ENCODE measurements at places on chromosomes 11 and 22. TPM values are rescaled to one million over a fixed set of nuclear protein-coding genes. Genes with fewer than 3 reads are reported as not detected.
A peak's percentile ranks its signal among the peaks of the same experiment; 100 is the strongest.

Gene HEPACAM
- not detected for total RNA-seq

DNA sequence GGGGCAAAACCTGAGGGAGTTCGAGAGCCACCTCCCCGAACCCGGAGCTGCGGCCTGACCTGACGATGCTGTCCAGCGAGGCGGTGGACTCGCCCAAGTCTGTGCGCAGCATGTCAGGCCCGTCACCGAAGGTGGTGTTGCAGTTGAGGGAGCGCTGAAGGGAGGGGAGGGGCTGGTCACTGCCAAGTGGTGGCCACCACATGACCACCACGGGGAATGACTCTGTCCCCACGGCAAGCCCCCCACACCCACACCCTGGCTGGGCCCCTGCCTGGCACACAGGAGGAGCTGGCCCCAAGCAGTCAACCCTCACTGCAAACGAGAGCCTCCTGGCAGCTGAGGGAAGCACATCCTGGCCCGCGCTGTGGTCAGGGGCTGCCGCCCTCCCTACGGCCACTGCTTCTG is 30.8 kb downstream of the TRMU start:
- DNase-seq = no peak

GRCh38 chr11:107563702-107564101 is 1.8 kb downstream of the ALKBH8 start:
- peak; percentile 85 for DNase-seq

Gene OR4D5
- not detected for total RNA-seq

DNA sequence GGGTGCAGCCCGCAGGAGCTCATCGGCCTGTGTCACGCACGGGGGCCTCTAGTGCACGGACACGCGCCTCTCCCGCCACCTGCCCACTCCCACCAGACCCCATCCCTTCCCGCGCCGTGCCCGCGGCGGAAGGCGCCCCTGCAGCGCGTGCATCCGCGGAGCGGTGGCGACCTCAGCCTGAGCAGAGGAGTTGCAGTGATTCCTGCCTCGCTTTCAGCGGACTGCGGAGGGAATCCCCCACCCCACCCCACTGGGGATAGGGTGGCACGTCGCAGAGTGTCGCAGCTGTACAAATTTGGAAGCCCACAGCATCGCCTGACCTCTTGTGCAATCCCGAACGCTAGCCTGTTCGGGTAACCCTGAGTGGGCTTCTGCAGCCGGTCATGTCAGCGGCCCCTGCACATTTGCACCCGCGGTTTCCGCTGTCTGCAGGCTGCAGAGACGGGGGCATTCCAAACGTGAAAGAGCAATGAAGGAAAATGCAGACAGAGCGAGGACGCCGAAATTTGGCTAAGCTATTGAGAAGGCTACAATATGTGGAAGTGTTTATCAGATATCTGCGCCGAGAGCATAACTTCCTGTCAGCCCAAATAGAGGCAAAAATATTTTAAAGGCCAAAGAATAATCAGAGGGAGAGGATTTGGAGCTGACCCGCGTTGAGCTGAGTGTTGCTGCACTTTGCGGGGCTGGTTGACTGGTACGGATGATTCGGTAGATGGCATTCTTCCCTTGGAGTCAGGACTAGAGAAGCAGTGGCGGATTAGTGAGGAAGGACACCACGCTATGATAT is 617 bp upstream of the ARHGAP20 start:
- no peak for DNase-seq

DNA sequence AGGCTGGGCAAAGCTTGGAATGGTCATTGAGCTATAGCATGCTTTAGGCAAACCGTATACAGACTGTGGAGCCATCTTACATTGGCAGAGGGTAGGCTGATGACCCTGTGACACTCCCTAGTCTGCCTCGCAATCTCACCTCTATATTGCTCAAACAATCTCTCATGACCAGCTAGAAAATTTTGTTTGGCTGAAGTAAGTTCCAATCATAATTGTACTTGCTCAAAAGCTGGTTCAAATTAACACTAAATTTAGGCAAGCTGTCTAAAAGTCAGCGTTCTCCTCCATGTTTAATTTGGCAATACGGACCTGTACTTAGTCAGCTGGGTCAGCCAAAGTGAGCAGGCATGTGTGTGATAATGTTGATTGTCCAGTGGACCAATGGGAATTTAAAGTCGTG is 133.0 kb downstream of the SWAP70 start:
- DNase-seq = no peak

DNA sequence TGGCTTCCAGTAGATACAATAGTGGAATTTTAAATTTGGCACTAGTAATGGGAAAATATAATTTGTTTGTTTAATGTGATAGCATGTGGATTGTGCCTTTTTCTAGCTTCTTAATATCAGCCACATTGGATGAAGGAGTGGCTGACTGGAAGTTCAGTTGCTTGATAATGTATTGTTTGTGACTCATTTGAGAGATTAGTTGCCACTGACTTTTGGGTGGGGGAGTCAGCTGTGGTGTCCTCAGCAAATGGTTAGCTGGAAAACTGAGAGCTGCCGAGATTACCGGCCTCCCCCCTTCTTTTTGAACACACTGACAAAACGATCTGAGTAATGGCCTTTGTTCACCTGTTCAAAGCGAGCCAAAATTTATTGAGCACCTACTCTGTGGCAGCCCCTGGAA is 5.5 kb downstream of the JAM3 start:
- DNase-seq = peak; percentile 51

- DNase-seq = no peak
Observed at GRCh38 chr11:30358536-30358935, 35.6 kb downstream of the ARL14EP start.

DNA sequence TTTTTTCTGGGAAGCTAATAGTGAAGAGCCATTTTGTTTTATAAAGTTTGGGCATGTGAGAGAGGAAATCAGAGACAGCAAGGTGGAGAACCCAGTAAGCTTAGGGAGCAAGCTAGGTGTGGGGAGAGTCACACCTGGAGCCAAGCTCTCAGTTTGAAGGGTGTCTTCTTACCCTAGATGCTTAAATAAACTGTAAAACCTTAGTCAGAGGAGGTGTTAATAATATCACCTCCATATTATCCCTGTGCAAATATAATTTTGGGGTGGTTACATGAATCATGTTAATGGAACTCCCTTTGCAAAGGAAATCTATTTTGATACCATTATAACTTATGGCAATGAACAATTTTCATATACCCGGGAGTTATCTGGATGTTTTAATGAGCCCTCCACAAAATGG is 246.2 kb upstream of the PLET1 start:
- no peak for DNase-seq

DNA sequence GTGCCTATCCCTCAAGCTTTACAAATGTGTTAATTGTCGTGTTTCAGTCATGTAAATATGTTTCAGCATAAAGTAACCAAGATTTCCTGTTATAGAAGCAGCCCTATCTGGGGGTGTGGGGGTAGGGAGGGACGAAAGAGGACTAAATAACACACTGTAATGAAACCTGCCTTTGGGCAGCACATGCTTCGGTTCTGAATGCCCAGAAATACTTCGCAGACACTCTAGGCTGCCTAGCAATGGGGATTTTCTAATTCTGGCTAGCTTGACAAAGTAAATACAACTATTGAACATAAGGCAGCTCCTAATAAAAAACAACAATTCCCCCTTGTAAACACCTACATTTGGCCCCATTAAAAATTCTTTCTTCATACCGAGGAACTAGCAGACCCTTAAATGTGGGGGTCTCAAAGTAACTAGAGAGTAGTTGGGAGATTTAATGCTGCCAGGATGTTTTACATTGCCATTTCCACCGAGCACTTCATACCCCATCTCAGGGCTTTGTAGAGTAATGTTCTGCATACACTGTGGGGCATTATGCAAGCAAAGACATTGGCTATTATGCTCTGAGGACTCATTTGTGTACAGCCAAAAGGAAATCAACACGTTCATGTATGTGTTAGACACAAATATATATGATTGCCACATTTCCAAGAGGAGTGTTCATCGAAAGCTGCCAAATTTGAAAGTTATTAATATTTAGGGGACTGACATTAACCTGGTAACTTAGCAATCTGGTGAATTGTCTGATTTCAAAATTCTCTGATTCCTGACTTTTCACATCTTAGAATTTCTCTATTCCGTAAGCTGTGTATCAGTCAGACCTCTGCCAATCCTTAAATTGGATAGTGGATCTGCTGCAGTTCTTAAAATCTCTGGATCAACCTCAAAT is 42.1 kb downstream of the PAX6 start:
- DNase-seq = no peak

Gene OLFML1
- total RNA-seq = not detected

Gene ZNF215
- not detected for total RNA-seq

Gene NAALAD2
- 1.3 TPM for total RNA-seq

Gene CEP126
- 0.43 TPM for total RNA-seq

- DNase-seq = peak; percentile 29
Observed at GRCh38 chr11:107549253-107549953, 16.1 kb downstream of the ALKBH8 start.

DNA sequence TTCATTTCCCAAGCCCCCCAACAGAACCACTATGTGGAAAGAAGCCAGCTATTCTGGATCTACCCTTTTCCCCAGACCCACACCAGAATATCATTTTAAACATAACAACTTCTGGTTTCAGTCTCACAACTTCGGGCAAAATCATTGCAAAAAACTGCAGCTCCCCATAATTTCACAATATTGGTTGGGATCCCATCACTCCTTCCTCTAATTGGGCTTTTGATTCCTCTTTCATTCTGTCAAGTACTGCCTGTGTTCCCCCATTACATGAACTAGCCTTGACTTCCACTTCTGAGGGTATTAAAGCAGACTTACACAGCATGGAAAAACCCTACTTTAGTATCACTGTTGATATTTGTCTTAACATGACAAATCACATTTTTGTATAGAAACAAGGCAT is 4.1 kb upstream of the APOL3 start:
- DNase-seq = no peak

GRCh38 chr11:29306527-29306926 is 710.3 kb downstream of the KCNA4 start:
- peak; percentile 83 for DNase-seq

GRCh38 chr11:43358801-43359421 is at the start of gene TTC17:
TSS of gene TTC17 (plus strand) at chr11:43358920. CDS start at chr11:43358955, 35 bp downstream.
- DNase-seq = peak; percentile 89

DNA sequence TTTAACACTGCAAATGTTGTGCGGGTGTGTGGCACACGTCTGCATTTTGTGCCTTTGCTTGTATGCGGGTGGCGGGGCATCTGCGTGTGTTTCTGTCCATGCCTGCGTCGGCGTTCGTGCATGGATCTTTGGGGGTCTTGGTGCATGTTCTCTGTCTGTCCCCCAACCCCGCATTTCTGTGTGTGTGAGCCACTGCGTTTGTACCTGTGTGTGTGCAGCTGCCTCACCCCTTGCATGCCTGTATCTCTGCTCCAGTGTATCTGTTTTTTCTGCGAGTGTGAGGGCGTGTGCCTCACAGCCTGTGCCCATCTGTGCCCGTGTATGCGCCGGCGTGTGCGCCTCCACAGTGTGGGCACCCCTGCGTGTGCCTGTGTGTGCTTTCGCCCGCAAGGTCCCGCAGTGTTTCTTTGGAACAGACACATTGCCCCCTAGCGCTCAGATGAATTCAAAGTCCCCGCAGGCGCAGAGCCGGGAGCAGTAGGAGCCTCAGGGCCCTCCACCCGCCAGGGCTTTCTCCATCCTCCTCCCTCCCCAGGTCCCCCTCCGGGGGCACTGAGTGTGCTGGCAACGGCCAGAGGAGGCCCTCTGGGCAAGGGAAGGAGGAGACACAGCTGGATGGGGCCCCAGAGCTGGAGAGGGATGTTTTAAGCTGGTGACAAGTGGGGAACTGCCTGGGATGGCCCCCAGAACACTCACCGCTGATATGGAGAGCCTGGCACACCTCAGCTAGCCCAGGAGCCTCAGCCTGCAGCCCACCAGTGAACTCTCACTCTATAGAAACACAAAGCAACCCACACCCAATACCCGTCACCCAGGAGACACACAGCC is 3.1 kb upstream of the MN1 start:
- DNase-seq = peak; percentile 44

Gene MUC2
- not detected for total RNA-seq

GRCh38 chr11:12048936-12049790 is 40.7 kb upstream of the DKK3 start:
- no peak for DNase-seq

DNA sequence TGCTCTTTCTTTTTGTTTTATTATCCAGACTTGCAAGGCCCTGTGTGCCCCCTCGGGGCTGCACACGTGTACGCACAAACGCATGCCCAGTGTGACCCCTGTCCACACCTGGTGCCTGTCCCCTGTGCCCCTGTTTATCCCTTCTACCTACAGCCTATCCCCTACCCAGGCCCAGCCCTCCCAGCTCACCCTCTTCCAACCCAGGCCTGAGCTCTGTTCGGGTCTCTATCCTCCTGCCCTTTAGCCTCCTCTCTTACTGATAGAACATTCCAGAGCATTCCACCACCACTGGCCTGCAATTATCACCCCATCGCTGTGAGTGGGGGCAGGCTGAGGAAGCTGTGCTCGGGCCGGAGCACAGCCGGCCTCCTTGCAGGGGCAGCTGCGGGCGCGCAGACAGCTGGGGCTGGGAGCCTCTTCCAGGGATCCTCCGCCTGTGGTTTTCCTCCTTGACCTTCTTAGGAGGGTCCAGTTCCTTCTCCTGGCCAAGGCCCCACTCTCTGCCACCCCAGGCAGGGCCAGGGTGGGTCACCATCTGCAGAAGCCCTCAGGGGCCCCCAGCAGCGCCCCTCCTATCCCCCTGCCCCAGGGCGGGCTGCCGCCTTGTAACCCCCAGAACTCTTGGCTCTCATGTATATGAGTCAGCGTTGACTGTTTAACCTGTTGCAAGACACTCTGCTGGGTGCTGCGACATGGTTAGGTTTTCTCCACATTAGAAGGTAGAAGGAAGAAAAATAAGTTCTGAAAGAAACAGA is 41.8 kb upstream of the KCNQ1OT1 start:
- DNase-seq = peak; percentile 64

- no peak for DNase-seq
Observed at GRCh38 chr22:31610611-31611010, 51.4 kb downstream of the PISD start.

DNA sequence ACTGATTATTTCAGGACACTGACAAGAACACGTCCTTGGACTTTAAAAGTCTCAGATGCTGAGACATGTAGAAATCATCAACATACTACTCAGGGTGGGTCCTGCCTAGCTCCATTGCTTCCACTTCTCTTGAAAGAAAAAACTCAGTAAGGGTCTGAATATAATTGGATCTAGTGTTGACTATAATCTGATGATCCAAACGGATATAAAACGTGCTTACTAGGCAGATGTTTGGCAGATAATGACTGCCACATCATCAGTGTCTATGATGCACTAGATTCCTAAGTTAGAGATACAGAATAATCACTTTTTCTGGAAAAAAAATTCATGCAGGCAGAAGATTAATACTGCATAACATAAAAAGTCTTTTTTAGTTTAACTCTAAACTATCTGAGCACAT is 21.6 kb downstream of the GUCY1A2 start:
- no peak for DNase-seq

Gene SEPTIN3
- not detected for total RNA-seq

Gene NCF4
- total RNA-seq = not detected

DNA sequence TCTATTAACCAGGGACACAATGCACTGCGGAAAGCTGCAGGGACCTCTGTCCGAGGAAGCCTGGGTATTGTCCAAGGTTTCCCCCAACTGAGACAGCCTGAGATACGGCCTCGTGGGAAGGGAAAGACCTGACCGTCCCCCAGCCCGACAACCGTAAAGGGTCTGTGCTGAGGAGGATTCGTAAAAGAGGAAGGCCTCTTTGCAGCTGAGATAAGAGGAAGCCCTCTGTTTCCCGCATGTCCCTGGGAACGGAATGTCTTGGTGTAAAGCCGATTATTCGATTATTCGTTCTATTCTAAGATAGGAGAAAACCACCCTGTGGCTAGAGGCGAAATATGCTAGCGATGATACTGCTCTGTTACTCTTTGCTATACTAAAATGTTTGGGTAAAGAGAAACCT is 5.2 kb downstream of the BET1L start:
- DNase-seq = no peak

All from HT1080 (cell line).